ENCODE measurements at places on chromosomes 4 and X.

- no peak for DNase-seq
Measured at GRCh38 chr4:7411896-7412553, 22.7 kb downstream of the PSAPL1 start.

GRCh38 chr4:83490876-83491450, 6.1 kb upstream of the ABRAXAS1 start:
- no peak for DNase-seq

DNA sequence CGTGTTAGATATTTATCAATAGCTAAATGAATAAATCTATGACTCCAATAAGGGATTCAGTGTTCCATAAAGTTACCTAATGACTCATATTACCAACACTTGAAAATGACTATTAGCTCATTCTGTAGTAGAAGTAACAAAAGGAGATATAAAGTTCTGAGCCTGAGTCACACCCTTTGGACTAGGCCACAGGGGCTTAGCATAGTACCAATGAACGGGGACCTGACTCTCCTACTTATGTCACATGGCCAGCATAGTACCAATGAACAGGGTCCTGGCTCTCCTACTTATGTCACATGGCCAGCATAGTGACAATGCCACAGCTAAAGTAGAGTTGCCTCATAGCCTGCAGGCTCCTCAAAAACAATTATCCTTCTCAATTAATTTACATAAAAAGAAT, 43.7 kb downstream of the MAGEB16 start:
- no peak for DNase-seq

DNA sequence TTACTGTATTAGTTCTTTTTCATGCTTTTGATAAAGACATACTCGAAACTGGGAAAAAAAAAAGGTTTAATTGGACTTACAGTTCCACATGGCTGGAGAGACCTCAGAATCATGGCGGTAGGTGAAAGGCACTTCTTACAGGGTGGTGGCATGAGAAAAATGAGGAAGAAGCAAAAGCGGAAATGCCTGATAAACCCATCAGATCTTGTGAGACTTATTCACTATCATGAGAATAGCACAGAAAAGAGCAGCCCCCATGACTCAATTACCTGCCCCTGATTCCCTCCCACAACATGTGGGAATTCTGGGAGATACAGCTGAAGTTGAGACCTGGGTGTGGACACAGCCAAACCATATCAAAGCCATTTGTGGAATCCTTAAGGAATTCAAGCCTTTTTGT, 1238.9 kb downstream of the ADGRL3 start:
- DNase-seq = no peak

GRCh38 chr4:186068581-186069348, at the start of gene TLR3:
TLR3 (plus strand) TSS chr4:186069156; CDS start chr4:186076620, 7,464 bp downstream.
- no peak for DNase-seq

- DNase-seq = no peak
Measured at GRCh38 chr4:70996018-70996360, 2.5 kb downstream of the DCK start.

- DNase-seq = no peak
Measured at GRCh38 chr4:163920426-163920825, 425.9 kb downstream of the TMA16 start.

GRCh38 chr4:6362243-6362885, 92.7 kb downstream of the WFS1 start:
- DNase-seq = no peak

DNA sequence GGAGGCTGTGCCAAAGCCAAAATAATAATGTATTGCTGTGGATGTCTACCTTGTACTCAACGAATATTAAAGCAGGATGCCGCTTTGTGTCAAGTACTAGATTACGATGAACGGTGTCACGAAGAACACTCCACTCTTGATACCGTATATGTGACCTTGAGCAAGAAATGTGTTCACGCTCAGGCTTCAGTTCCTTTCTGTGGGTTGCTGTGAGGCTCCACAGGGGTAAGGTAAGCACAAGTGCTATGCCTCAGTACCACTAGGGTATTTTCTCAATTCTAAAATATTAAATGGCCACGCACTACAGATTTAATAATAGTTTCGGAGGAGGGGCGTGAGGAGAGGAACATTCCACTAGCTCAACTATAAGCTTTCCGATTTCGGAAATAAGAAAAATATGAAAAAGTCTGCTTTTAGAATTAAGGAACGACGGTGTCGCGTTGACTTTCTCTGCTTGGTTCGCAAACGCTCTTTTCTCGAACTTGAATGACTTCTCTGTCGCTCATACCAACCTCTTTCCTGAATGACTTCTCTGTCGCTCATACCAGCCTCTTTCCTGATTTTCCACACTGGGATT, 607 bp upstream of the SCOC start:
- DNase-seq = no peak

DNA sequence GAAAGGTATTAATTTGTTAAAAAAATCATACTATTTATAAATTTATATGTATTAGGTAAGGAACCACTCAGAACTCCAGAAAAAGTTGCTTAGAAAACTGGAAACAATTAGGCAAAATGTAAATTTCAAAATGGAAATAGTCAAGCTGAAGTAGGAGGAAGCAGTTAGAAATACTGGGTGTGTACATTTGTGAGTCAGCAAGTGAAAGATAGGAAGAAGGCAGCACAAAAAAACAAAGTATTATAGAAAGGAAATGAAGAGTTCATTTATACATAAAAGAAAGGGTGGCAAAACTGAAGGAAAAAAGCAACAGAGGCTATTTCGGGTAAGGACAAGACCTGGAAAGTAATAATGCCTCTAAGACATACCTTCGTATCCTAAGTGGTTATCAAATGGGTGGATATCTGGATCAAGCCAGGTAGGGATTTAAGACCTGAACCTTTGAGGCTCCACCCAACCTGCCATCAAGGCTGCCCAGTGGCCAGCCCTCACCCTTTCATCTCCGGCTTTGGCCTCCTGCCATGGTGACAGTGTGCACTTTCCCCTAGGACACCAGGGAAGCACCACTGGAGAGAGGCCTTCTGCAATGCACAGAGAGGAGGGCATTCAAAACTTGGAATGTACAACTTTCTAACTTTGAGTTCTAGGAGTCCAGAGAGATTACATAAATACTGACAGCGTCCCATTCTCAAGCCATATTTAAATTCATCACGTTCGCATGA, at the start of gene LRRC66:
LRRC66 (minus strand) TSS at position 428 of the 722 bp plus-strand sequence. CDS start 2,750 bp downstream, outside the sequence.
- DNase-seq = no peak

GRCh38 chr4:173932701-173933100, 350.8 kb downstream of the FBXO8 start:
- no peak for DNase-seq

- DNase-seq = no peak
Measured at GRCh38 chr4:25020236-25020635, 10.5 kb downstream of the LGI2 start.

- DNase-seq = no peak
Measured at GRCh38 chr4:47717188-47717587, 120.7 kb downstream of the CORIN start.

GRCh38 chr4:168098248-168098717, 5.9 kb downstream of the ANXA10 start:
- no peak for DNase-seq

- DNase-seq = no peak
Measured at GRCh38 chr4:113945906-113946305, 33.5 kb downstream of the ARSJ start.

- DNase-seq = no peak
Measured at GRCh38 chr4:99324361-99324760, 3.2 kb upstream of the ADH1B start.

DNA sequence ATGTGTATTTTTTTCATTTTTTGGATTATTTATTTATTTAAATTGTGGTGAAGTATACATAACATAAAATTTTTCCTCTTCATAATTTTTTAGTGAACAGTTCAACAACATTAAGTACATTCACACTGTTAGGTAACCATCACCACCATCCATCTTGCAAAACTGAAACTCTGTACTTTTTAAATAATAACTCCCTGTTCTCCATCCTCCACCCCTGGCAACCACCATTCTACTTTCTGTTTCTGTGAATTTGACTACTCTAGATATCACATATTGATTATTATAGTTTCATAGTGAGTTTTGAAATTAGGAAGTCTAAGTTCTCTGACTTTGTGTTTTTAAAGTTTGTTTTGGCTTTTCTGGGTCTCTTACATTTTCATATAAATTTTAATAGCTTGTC, 89.3 kb upstream of the STX18 start:
- DNase-seq = no peak

DNA sequence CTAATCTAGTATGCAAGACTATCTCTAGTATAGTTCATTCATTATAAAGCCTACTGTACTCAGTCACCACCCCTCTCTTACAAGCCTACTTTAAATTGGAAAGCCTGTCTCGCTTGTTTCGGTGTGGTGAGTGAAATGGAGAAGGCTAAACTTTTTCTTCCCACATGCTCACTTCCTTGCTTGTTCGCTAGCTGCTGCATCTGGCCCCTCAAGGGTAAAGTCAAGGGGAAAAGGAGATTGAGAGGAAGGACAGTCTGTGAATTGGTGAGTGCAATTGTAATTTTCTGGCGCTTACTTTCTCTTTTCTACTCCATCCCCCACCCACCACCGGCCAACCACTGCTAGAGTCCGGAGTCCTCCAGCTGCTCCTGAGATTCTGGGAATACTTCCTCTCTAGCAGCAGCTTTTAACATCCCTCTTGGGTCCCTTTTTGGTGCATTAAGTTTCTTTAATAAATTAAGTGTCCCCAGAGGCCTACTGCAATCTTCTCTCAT, 12.1 kb upstream of the ARAP2 start:
- no peak for DNase-seq

DNA sequence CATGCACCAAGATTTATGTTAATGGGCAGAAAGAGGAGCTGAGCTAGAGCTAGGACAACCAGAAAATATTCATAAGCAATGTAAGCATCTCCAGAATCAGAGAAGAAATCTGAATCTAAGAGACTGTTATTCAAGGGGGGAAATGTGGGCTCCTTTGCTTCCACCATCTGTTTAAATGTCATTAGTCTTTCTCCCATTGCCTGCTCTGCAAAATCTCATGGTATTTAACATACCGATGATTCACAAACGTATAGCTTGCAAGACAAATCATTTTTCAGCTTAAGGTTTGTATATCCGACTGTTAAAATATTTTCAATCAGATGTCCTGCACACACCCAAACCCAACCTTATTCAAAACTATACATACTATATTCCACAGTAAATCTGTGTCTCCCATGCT, 133.4 kb upstream of the TACR3 start:
- no peak for DNase-seq

- no peak for DNase-seq
Measured at GRCh38 chr4:3414421-3415279, 27.1 kb upstream of the HGFAC start.

DNA sequence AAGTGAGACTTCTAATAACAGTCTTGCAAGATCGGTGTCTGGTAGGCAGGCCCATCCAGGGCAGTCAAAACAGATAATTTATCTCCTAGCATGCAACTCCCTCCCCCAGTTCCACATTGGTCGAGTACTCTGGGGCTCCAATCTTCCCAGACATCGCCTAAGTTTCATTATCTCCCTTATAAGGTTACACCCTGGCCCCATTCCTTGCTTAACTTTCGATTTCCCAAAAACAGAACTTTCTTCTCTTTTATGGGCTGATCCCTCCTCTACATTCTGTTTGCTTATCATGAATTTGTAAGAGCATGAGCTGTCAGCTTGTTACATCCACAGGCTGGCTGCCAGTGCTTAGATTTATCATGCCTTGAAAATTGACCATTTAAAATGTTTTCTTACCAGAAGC, 471.3 kb downstream of the TECRL start:
- no peak for DNase-seq

- DNase-seq = no peak
Measured at GRCh38 chr4:124804041-124804440, 91.5 kb upstream of the ANKRD50 start.

Measured in stimulated activated CD4-positive, alpha-beta T cell treated with anti-CD3 and anti-CD28 coated beads, Interleukin-1b, Interleukin-23, amount 100 ng/mL, for 1 hour (primary cell).